Heart right ventricle (tissue), 16 donors: ENCODE measurements at places on chromosomes 12 and 14.

DNA sequence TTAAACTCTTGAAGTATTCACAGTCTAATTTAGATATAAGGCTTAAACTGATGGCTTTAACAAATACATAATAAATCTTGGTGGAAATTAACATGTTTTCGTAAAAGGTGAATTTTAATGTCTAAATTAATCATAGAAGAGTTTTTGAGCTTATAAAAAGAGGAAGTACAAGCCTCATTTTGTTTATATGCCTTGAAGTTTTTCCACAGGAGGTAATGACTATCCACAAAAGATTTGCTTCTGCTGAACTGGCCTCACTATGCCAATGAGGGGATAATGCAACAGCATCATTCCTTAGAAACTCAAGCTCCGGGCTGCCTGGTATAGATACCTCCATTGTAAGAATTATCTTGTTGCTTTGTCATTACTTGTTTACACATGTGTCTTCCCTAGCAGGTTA lies 175.6 kb downstream of the DUSP6 start:
- H3K27me3 ChIP-seq = no peaks in the 10 kb centered on the region
- H3K4me1 ChIP-seq = peaks cover 10% of the 10 kb centered on the region

DNA sequence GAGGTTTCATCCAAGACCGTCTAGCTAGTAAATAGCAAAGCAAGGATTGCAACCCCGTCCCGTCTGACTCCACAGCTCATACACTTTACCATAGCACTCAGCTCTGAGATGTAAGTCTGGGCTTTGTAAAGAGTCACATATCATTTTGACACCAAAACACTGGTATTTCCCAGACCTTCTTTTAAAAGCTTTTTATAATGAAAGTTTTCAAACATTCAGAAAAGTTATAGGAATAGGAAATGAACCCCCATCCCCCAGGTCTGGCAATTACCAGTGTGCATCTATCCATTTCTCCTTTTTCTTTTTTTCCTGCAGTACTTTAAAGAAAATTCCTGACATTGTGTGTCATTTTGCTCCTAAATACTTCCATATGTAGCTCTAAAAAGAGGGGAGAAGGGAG lies 183.6 kb upstream of the CCND2 start:
- H3K27ac ChIP-seq = no peak overlapping the region
- no peak for DNase-seq
- no peaks in the 10 kb centered on the region for H3K36me3 ChIP-seq
- H3K4me1 ChIP-seq = no peaks in the 10 kb centered on the region
- no peak overlapping the region for H3K4me3 ChIP-seq

DNA sequence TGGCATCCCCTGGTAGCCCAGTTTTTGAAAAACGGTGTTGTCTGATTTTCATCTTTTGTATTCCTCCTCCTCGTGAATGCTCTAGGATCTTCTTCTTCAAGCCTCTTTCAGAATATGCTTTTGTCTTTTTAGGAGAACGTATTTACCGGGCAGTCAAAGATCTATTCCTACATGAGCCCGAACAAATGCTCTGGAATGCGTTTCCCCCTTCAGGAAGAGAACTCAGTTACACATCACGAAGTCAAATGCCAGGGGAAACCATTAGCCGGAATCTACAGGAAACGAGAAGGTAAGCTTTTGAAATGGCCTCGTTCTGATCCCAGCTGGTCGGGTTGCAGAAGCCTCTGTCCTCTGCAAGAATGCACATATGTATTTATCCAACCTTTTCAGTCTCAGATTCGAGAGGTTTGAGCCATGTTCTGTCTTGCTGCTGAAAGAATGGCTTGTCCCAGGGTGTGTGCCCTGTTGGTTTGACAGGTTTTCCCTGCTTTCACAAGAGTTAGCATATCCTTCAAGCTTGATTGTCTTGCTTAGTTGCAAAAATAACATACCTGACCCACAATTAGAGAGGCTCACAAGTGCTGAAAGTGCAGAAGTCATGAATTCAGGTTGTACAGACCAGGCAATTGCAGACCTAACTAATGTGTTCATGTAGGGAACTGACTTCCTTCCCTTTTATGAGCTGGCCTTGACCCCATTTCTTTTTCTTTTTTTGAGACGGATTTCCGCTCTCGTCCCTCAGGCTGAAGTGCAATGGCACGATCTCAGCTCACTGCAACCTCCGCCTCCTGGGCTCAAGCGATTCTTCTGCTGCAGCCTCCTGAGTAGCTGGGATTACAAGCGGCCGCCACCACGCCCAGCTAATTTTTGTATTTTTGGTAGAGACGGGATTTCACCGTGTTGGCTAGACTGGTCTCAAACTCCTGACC lies 6.8 kb downstream of the KMT5A start:
- no peak for DNase-seq
- H3K4me3 ChIP-seq = peak overlapping the region; percentile 80
- peaks cover 39% of the 10 kb centered on the region for H3K4me1 ChIP-seq
- peaks cover 36% of the 10 kb centered on the region for H3K36me3 ChIP-seq
- H3K27me3 ChIP-seq = no peaks in the 10 kb centered on the region

- H3K27ac ChIP-seq = no peak overlapping the region
- H3K4me3 ChIP-seq = peak overlapping the region; percentile 34
- no peaks in the 10 kb centered on the region for H3K27me3 ChIP-seq
- no peak for DNase-seq
- H3K4me1 ChIP-seq = no peaks in the 10 kb centered on the region
Observed at GRCh38 chr14:91350813-91351511, 66.7 kb downstream of the CCDC88C start.

DNA sequence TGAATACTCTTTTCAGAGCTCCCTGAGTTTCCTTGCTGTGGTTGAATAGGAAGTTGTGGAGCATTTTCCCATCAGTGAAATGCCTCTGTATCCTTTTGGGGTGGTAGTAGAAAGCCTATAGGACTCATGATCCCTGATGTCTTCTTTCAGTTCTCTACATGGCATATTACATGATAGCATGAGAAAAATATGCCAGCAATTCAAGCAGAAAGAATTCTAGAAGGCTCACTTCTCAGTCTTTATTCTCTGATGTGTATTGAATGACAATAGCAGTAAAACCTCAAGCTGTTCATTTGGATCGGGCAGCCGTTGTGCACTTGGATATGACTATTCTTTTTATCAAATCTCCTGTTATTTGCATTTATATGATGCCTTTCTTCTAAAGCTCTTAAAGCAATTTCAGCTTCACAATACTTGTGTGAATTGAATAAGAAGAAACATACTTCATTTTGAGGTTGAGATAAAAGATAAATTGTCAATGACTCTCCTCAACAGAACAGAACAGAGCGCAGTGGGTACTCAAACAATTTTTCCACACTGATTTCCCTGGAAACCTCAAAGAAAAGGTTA lies 251.5 kb upstream of the FBXO33 start:
- H3K4me3 ChIP-seq = no peak overlapping the region
- H3K27ac ChIP-seq = no peak overlapping the region
- no peak for DNase-seq
- H3K4me1 ChIP-seq = no peaks in the 10 kb centered on the region
- no peaks in the 10 kb centered on the region for H3K27me3 ChIP-seq
- H3K36me3 ChIP-seq = no peaks in the 10 kb centered on the region

DNA sequence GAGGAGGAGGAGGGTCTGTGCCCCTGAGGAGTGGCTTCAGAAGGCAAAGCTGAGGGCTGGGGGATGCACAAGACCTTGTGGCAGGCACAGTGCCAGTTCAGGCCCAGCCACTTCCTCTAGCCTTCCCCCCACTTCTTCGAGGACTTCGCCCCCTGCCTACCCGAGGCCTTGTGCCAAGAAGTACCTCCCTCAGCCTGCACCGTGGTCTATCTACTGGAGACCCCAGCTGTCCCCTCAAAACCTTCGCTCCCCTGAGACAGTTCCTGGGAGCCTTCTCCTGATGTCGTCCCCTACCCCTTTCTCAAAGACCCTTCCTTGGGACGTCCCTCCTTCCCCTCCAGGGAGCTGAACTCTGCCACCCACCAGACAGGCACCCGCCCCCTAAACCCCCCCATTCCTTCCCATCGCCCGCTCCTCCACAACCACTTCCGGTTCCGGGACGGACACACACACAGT lies 604 bp downstream of the ZNF384 start:
- peak; percentile 92 for DNase-seq
- H3K36me3 ChIP-seq = no peaks in the 10 kb centered on the region
- peaks cover 20% of the 10 kb centered on the region for H3K4me1 ChIP-seq
- peak overlapping the region; percentile 100 for H3K27ac ChIP-seq
- H3K27me3 ChIP-seq = no peaks in the 10 kb centered on the region

DNA sequence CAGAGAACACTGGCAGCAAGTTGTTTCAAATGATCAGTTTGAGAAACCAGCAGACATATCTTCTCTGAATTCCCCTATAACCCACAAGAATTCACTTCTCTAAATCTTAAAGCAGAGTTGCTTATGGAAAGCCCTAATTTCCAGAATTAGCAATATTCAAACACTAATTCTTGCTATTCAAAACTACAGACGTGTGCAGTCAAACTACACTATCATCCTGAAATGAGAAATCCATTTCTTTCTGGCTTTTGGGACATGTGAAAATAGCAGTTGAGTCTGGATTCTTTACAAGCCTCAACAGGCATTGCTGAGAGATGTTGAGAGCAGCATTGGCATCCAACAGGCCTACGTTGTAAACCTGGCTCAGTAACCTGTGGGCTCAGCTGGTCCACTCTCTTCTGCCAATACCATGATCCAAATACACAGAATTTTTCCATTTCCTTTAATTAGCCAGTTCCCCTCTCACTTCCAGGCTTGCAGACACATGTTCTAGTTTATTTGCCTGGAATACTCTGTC lies 74.6 kb upstream of the TMTC1 start:
- no peaks in the 10 kb centered on the region for H3K4me1 ChIP-seq
- H3K36me3 ChIP-seq = no peaks in the 10 kb centered on the region
- no peak overlapping the region for H3K27ac ChIP-seq
- no peak for DNase-seq

DNA sequence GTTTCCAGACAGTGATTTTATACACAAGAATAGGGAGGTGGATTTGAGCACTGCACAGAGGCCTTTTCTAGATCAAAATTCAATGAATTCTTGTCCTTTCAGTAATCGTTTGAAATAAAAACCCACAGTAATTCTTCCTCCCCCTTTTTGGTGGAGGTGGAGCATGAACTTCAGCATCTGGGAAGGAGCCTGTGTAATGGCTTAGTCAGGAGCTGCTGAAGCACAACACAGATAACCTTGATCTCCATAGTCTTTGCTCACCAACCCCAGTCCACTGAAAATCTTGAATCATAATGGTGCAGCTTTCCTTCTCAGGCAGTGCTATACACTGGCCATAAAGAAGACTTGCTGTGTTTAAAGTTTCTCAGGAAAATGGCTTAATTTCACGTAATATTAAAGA lies 6.4 kb upstream of the TBPL2 start:
- DNase-seq = no peak
- no peaks in the 10 kb centered on the region for H3K36me3 ChIP-seq
- no peaks in the 10 kb centered on the region for H3K27me3 ChIP-seq
- no peak overlapping the region for H3K4me3 ChIP-seq
- no peak overlapping the region for H3K27ac ChIP-seq

DNA sequence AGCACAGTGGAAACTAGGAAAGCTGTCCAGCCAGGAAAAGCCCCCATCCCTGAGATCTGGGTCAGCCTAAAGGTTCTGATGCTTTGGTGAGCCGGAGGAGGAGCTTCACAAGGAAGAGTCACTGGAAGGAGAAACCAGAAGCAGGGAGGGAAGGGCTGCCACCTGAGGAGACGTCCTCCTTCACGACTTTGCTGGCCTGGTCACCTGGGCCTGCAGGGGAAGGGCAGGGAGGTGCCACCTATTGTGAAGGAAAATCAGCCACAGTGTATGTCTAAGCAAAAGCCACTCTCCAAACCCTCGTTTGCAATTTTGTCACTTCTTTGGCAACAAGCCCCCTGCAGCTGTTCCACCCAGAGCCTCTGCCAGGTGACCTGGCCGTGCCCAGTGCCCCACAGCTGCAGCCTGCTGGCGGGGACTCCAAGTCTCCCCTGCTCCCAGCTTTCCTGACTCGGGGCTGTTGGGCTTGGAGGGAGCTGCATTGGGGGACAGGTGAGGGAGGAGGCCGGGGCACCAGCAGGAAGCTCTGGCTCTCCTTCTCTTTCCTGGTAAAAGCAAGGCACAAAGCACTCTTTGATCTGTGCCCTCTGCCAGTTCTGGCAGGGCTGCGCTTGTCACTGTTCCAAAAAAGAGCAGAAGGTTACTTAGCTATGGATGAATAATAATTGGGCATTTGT lies 120.9 kb upstream of the BCL2L14 start:
- no peak overlapping the region for H3K4me3 ChIP-seq
- no peaks in the 10 kb centered on the region for H3K4me1 ChIP-seq
- DNase-seq = no peak
- H3K36me3 ChIP-seq = no peaks in the 10 kb centered on the region

DNA sequence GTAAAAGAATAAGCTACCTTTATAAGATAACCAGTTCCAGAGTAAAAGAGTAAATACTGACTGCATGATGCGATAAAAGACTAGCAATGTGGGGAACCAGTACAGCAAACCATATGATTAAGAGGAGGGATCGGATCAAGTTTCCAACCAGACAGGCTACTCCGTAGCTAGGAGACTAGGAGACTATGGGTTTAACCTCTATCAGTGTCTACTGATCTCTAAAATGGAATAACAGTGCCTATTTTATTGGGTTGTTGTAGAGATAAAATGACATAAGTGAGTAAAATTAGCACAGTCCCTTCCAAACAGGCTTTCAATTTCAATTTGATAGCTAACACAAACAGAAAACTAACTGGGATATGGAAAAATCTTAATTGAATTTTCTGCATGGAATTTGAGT lies 76.0 kb downstream of the PAWR start:
- no peak overlapping the region for H3K4me3 ChIP-seq
- H3K27me3 ChIP-seq = no peaks in the 10 kb centered on the region
- H3K36me3 ChIP-seq = peaks cover 4% of the 10 kb centered on the region
- DNase-seq = no peak
- H3K27ac ChIP-seq = no peak overlapping the region

DNA sequence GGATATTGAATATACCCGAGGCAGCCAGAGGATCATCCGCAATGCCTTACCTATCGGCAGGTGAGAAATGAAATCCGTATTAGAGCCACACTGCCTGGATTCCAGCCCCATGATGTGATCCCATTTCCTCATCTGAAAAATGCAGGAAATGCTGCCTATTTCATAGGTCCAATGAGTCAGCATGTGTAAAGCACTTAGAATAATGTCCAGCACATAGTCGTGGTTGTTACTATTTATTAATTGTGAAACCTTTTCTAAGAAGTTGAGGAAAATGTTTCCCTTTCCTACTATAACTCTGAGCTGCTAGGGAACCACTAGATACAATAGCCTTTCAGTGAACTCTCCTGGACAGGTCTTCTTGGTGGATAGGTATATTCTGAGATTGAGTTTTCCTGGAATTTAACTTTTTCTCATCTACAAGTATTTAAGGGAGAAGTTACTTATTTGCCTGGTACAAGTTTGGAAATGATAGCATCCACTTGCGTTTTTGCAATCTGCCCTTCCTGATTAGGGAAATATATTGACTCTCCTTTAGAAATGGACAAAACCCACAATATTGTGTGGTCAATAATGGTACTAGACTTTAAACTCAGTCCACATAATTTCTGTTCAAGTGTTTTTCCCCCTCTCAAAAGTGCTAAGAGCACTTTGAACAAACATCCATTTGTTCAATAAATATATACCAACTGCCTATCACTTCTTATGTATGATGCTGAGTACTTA lies 12.2 kb downstream of the POLR3B start:
- no peak overlapping the region for H3K4me3 ChIP-seq
- no peak overlapping the region for H3K27ac ChIP-seq
- no peaks in the 10 kb centered on the region for H3K27me3 ChIP-seq
- no peaks in the 10 kb centered on the region for H3K4me1 ChIP-seq

- no peaks in the 10 kb centered on the region for H3K27me3 ChIP-seq
- peak overlapping the region; percentile 96 for H3K27ac ChIP-seq
- H3K4me3 ChIP-seq = peak overlapping the region; percentile 69
- DNase-seq = no peak
- peaks cover 30% of the 10 kb centered on the region for H3K4me1 ChIP-seq
Observed at GRCh38 chr14:34983148-34983760, 462 bp downstream of the SRP54 start.

GRCh38 chr14:61041704-61042103 lies 60.7 kb downstream of the SLC38A6 start:
- no peaks in the 10 kb centered on the region for H3K4me1 ChIP-seq
- H3K4me3 ChIP-seq = no peak overlapping the region
- no peak overlapping the region for H3K27ac ChIP-seq
- no peaks in the 10 kb centered on the region for H3K27me3 ChIP-seq
- H3K36me3 ChIP-seq = no peaks in the 10 kb centered on the region
